ENCODE measurements at places on chromosomes 2 and 18. TPM values are rescaled to one million over a fixed set of nuclear protein-coding genes. Genes with fewer than 3 reads are reported as not detected.

GRCh38 chr2:240201866-240202265 lies 61.4 kb upstream of the OTOS start:
- DNase-seq = no peak

GRCh38 chr18:703213-703967 lies 9.0 kb downstream of the ENOSF1 start:
- DNase-seq = no peak

DNA sequence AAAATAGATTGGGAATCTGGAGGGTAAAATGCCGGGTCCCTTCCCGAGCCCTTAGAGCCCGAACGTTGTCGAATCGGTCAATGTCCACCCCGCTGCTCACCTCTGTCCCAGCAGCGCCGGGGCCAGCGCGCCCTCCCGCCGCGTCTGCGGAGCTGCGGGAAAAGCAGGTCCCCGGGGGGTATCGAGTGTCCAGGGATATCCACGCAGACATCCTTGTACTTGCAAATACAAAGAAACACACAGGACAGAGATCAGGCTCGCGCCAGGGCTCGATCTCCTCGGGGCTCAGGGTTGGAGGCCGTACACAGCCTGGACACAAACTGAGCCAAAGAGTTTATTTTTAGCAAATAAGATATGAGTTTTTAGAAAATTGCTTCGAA lies 2.3 kb upstream of the GATA6 start:
- DNase-seq = no peak

GRCh38 chr2:191612496-191612895 lies 65.4 kb upstream of the NABP1 start:
- DNase-seq = peak; percentile 76

DNA sequence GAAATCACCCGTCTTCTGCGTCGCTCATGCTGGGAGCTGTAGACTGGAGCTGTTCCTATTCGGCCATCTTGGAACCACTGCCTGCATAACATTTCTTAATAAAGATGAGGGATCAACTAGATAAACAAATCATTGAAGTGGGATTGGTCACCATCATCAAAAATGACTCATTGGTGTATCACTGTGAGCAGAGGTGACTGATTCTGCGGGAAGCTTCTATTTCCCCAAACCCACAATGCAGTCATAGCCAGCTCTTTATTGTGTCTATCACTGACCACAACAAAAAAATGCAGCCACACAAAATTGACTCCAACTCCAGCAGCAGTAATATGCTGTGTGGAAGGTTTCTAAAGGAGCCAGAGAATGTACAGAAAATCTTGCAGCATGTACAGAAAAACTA lies 630.7 kb upstream of the HS6ST1 start:
- DNase-seq = no peak

- no peak for DNase-seq
Observed at GRCh38 chr18:3059272-3059671, 46.3 kb upstream of the LPIN2 start.

GRCh38 chr2:41965909-41966295 lies 81.9 kb upstream of the PKDCC start:
- no peak for DNase-seq

GRCh38 chr2:40329739-40330030 lies 122.2 kb downstream of the SLC8A1 start:
- DNase-seq = no peak

DNA sequence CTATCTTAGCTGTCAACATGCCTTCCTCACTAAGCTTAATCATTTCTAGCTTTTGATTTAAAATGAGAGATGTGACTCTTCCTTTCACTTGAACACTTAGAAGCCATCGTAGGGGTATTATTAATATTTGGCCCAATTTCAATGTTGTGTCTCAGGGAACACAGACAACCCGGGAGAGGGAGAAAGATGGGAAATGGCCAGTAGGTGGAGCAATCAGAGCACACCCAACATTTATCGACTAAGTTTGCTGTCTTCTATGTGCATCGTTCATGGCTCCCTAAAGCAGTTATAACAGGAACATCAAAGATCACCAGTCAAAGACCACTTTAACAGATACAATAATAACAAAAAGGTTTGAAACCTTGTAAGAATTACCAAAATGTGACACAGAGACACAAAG lies 110.2 kb downstream of the OLA1 start:
- DNase-seq = no peak

DNA sequence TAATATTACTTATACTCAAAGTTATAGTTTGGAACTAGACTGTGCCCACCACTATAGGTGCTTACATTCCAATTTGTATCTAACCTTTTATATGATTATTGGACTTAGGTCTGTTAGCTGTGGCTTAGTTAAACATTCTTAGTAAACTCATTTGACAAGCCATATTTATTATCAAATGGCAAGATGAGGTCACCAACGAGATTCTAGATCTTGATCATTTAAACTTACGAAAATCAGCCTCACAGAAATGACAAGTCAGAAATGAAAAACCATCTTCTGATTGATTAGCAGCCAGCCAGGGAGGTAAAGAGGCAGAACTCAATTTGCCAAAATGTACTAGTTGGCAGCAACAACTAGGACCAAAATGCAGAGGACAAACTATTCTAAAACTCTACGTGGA lies 100.4 kb upstream of the STK17B start:
- no peak for DNase-seq

CFAP65 gene
- total RNA-seq = not detected

SPHKAP gene
- total RNA-seq = not detected

CPS1 gene
- total RNA-seq = 0.53 TPM

THSD7B gene
- not detected for total RNA-seq

TMEM17 gene
- 2.5 TPM for total RNA-seq

RFX8 gene
- 1.6 TPM for total RNA-seq

GATA6 gene
- total RNA-seq = 18.1 TPM

TUBA3E gene
- not detected for total RNA-seq

Measured in glomerular endothelial cell (primary cell).